ENCODE measurements at places on chromosomes 1 and 21. TPM values are rescaled to one million over a fixed set of nuclear protein-coding genes. Genes with fewer than 3 reads are reported as not detected.

Gene SMIM1
- total RNA-seq: 2.5 TPM

Gene H6PD
- 32.6 TPM for total RNA-seq

- no peak for DNase-seq
Observed at GRCh38 chr21:44574457-44575306, 1.2 kb downstream of the KRTAP10-4 start.

DNA sequence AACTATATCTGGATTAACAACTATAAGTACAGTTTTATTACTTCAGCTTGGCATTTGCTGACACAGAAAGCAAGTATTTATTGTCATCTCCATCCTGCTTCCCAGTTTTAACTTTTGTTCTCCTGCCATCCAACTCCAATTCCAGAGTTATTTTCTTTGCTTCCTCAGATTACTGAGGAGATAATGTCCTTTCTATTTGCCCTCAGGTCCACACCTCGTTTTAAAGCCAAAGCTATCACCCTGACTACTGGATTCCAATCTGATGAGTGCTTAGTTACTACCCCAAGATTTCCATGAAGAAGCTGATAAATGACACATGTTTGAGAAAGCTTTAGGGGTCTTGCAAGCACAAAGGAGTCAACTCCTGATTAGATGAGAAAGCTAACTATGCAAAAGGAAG is 25.2 kb downstream of the ACKR1 start:
- no peak for DNase-seq

Gene LCE3D
- 1.9 TPM for total RNA-seq

Gene MACF1
- total RNA-seq: 402 TPM

- no peak for DNase-seq
Observed at GRCh38 chr1:56866656-56867055, 12.1 kb downstream of the C8A start.
